NCI-H1105 (cell line): ENCODE measurements at places on chromosomes 5 and 9.

DNA sequence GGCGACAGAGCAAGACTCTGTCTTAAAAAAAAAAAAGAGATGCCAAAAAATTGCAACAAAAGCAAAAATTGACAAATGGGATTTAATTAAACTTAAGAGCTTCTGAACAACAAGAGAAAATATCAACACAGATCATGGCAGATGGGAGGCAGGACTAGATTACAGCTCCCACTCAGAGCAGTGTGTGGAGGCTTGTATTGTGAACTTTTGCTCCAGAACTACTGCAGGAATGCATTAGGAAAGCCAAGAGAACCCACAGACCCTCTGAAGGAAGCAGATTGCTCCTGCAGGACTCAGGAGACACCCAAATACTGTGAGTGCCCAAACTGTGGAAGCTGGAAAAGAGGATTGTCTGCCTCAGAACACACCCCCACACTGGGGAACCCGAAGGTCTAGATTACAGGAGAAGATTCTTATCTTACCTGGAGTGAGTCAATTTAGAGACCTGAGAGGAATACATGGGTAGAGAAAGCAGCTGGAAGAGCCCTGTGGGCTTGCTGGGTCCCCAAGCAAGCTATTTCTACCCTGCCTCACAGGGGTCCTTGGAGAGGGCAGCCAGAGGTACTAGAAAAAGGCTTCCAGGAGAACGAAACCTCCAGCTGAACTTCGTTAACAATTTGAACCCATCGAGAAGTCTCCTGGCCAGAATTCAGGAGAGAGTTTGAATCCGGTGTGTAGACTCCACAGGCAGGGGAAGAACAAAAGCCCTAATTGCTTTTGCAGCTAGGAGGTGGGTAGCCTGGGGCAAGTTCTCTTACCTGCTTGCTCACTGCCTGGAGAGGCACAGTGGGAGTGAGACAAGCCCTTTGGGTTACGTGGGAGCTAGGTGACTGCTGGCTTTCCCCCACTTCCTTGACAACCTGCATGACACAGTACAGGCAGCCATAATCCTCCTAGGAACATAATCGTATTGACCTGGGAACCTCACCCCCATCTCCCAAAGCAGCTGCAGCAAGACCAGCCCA is 593.4 kb upstream of the RGMB start:
- no peak for DNase-seq

DNA sequence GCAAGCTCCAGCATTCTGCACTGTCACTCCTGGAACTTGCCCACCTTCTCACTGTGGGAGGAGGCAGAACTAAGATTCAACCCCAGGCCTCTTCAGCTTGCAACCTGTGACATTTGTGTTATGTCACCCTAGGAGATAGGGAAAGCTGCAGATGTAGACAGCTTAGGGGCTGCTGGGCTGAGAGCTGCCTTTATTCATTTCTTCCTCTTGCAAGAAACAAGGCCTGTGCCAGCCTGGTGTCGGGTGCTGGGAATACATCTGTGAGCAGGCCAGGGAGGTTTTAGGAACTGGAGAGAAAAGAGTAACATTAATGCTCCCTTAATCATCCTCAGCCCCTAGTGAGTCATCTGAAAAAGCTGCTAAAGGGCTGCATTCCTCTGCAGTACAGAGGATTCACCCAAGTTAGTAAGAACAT is 101.8 kb downstream of the FGF18 start:
- no peak for DNase-seq

- DNase-seq = no peak
Observed at GRCh38 chr9:68429631-68430030, 73.2 kb downstream of the PGM5 start.

GRCh38 chr5:89071101-89071940 is 188.3 kb upstream of the MEF2C start:
- DNase-seq = no peak

- no peak for DNase-seq
Observed at GRCh38 chr5:71922584-71923106, 184.6 kb upstream of the MAP1B start.

GRCh38 chr5:167644619-167645018 is 646.8 kb upstream of the WWC1 start:
- no peak for DNase-seq

DNA sequence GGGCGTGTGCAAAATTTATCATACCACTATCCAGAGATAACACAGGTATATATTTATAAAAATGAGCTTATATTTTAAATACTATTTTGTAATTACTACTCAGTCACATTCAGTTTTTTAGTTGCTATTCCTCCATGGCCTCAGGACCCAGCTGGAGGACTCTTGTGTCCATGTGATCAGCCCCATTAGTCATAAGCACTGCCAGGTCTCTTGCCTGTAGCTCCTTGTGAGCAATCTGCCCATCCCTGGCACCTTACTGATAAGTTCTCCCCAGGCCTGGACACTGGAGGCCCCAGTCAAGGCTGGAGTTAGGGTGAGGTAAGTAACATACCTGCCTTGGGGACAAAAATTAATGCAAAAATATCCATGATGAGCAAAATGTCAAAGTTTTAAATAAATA is 29.5 kb upstream of the ADRB2 start:
- no peak for DNase-seq

DNA sequence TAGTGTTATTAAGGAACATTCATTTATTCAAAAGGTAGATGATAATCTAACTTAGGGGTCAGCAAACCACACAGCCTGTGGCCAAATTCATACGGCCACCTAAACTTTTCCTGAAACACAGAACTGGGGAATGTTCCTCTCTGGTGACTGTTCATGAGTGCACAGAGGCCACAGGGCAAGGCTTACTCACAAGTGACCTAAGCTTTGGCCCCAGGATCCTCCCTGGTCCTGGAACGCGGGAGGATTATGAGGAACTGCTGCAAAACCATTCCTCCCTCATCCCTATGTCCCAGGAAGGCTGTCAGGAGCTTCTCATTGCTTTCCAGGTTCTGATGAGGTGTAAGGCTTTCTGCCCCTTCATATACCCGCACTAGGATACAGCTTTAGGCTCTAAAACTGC is 397.6 kb downstream of the SEMA5A start:
- no peak for DNase-seq

GRCh38 chr9:136289651-136290507 is 14.0 kb downstream of the CCDC187 start:
- DNase-seq = no peak

DNA sequence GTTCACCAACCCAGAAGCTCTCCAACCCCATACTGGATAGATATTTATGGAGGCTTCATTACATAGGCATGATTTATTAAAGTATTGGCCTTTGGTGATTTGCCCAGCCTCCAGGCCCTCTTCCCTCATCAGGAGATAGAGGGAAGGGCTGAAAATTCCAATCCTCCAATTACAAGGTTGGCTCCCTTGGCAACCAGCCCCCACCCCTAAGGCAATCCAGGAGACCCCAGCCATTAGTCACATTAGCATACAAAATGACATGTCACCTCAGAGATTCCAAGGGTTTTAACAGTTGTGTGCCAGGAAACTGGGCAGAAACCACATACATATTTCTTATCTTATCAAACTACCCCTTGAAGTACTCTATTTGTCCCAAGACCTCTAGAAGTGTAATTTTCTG is 210.0 kb downstream of the HINT1 start:
- no peak for DNase-seq

DNA sequence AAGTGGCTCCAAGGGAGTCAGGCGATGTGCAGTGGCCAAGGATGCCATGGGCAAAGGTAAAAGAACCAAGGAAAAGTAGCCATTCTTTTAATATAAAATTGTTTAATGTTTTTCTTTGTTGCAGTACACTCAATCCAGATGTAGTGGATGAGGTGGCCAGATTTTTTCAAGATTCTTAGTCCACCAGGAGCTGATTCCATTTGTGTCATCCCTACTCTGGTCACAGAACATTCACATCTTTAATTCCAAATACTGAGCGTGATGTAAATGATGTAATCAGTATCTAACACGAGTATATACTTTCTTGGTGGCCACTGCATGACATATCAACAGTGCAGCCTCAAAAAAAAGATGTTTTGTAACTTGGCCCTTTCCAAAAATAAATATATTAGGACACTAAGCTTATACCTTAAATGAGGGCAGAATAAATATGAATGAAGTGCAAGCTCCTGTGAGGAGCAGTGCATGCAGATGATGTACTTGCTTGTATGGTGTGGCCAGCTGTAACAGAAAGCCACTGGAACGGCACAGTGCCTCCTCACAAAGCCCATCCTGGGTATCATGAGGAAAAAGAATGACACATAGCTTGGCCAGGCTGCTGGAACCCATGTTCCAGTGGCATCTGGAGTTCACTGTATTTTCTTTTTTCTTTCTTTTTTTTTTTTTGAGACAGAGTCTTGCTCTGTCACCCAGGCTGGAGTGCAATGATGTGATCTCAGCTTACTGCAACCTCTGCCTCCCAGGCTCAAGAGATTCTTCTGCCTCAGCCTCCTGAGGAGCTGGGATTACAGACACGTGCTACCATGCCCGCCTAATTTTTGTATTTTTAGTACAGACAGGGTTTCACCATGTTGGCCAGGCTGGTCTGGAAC is 6.5 kb upstream of the SPATA24 start:
- no peak for DNase-seq

- no peak for DNase-seq
Observed at GRCh38 chr9:122857815-122858214, 29.4 kb upstream of the PDCL start.

- DNase-seq = no peak
Observed at GRCh38 chr9:98303633-98304125, 48.2 kb upstream of the TBC1D2 start.

- no peak for DNase-seq
Observed at GRCh38 chr5:133821311-133821741, 147.1 kb downstream of the C5orf15 start.

DNA sequence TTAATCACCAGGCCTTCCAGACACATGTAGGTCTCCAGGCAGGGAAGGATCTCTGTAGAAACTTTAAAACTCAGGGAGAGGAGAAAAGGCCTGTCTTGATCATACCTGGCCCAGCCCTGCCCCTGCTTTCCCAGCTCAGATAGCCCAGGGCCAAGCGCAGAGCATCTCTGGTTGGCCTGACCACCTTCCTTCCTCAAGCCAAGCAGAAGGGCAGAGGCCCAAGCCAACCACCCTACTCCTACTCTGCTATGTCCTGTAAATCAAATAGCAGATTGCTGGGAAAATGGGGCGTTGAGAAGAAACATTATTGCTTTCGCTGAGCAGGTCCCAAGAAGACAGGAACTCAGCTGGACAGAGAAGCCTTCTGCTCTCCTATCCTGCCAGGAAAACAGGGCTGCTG is 14.3 kb downstream of the ENHO start:
- DNase-seq = no peak

GRCh38 chr9:131448818-131449217 is 53.9 kb upstream of the POMT1 start:
- no peak for DNase-seq

DNA sequence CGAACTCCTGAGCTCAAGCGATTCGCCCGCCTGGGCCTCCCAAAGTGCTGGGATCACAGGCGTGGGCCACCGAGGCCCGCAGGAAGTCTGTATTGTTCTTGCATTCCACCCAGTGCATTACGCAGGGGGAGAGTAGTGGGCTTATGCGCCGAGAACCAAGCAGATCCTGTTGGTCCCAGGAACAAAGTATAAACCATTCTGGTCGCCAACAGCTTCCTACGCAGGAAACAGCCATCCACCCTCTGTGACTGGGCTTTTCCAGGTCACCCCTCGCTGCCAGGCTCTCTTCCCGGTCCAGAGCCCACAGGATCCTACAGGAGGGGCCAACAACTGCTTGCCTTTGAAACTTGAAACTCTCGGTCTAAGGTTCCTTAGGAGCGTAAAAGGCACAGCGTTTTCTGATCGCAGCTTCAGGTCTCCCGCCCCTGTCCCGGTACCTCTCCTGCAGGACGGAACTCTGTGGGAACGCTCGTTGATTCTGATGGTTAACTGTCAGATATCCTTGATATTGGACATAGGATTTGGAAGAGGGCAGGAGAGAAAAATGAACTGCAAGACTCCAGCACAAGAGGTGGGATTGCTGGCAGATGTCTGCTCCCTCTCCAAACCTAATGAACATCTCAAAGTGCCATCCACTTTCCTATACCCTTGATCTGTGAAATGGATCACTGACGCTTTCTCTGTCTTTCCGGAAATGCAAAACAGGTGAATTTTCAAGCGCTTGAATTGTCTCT is 4.2 kb upstream of the ANXA2R start:
- DNase-seq = no peak

- DNase-seq = no peak
Observed at GRCh38 chr5:57831932-57832331, 349.3 kb upstream of the ACTBL2 start.

GRCh38 chr9:129888293-129889121 is 53.2 kb downstream of the USP20 start:
- no peak for DNase-seq
